ENCODE measurements at places on chromosomes 2 and 18. TPM values are rescaled to one million over a fixed set of nuclear protein-coding genes. Genes with fewer than 3 reads are reported as not detected.

- no peak for DNase-seq
- H3K27ac ChIP-seq, result no peak overlapping the region
- H3K4me3 ChIP-seq, result no peak overlapping the region
Observed at GRCh38 chr18:22250591-22250996, 81.2 kb downstream of the GATA6 start.

DNA sequence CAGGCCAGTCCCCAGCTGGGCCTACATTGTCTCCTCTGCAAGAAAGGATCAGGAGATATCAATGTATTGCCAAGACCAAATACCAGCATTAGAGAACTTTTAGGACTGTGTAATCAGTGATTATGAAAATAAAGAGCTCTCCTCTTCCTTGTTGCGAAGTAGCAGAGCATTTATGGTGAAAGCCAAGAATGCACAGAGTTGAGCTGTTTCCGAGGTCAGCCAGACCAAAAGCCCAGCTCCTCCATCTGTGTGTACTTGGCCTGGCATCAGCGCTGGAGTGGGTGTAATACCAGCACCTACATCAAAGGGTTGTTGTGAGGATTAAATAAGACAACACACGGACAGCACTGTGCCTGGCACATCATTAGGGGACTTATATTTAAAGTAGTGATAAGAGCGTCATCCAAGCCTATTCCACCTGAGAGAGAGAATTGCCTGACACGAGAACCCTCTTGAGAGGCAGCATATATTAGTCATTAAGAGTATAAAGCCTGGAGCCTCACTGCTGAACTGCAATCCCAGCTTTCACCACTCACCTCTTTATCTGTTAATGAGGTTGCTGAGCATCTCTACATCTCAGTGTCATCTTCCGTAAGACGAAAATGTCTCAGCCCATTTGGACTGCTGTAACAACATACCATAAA lies 7.4 kb upstream of the SLC16A14 start:
- peaks cover 19% of the 10 kb centered on the region for H3K27me3 ChIP-seq
- no peak overlapping the region for H3K27ac ChIP-seq
- no peaks in the 10 kb centered on the region for H3K36me3 ChIP-seq
- no peaks in the 10 kb centered on the region for H3K4me1 ChIP-seq
- no peak overlapping the region for H3K4me3 ChIP-seq
- no peak for DNase-seq

- H3K4me3 ChIP-seq, result no peak overlapping the region
- H3K4me1 ChIP-seq, result no peaks in the 10 kb centered on the region
- no peak for DNase-seq
- H3K36me3 ChIP-seq, result no peaks in the 10 kb centered on the region
Observed at GRCh38 chr2:59961746-59962145, 591.7 kb downstream of the BCL11A start.

GRCh38 chr18:37564711-37565100 lies 892 bp downstream of the CELF4 start:
- H3K4me3 ChIP-seq, result peak overlapping the region; percentile 78
- no peak for DNase-seq
- H3K27ac ChIP-seq, result no peak overlapping the region
- H3K27me3 ChIP-seq, result peaks cover 57% of the 10 kb centered on the region
- H3K36me3 ChIP-seq, result no peaks in the 10 kb centered on the region

DNA sequence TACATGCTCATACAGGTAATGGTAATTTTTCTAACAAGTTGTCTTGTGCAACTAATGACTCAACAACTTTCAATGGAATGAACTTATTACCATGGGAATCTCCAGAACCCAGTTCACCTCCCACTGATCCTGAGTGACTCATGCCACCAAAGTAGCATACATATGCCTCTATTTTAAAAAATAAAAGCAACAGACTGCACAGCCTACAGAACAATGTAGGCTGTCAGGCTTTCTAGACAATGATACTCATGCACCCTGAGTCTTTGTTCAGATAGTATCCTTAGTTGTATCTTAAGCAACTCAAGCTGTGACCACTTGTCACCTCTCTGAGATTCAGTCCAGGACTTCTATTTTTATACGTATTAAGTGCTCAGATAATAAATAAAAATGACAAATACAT lies 531.0 kb upstream of the SETBP1 start:
- no peak overlapping the region for H3K27ac ChIP-seq
- H3K4me3 ChIP-seq, result no peak overlapping the region
- peaks cover 13% of the 10 kb centered on the region for H3K4me1 ChIP-seq
- H3K36me3 ChIP-seq, result no peaks in the 10 kb centered on the region
- no peak for DNase-seq
- no peaks in the 10 kb centered on the region for H3K27me3 ChIP-seq

GRCh38 chr2:24908461-24908901 lies 11.6 kb downstream of the ADCY3 start:
- H3K4me1 ChIP-seq, result peaks cover 23% of the 10 kb centered on the region
- H3K36me3 ChIP-seq, result peaks cover 28% of the 10 kb centered on the region
- H3K27ac ChIP-seq, result no peak overlapping the region
- no peak for DNase-seq
- H3K4me3 ChIP-seq, result no peak overlapping the region

- no peaks in the 10 kb centered on the region for H3K36me3 ChIP-seq
- H3K27ac ChIP-seq, result no peak overlapping the region
- no peaks in the 10 kb centered on the region for H3K4me1 ChIP-seq
- no peaks in the 10 kb centered on the region for H3K27me3 ChIP-seq
Observed at GRCh38 chr2:124289615-124290014, 264.5 kb downstream of the CNTNAP5 start.

- H3K36me3 ChIP-seq, result no peaks in the 10 kb centered on the region
- H3K27me3 ChIP-seq, result no peaks in the 10 kb centered on the region
- no peak for DNase-seq
Observed at GRCh38 chr18:58605027-58606020, 23.6 kb downstream of the ALPK2 start.

GRCh38 chr18:49537232-49537896 lies 24.5 kb upstream of the LIPG start:
- no peaks in the 10 kb centered on the region for H3K36me3 ChIP-seq
- H3K27ac ChIP-seq, result no peak overlapping the region
- no peaks in the 10 kb centered on the region for H3K4me1 ChIP-seq
- no peak overlapping the region for H3K4me3 ChIP-seq
- no peak for DNase-seq
- H3K27me3 ChIP-seq, result peaks cover 15% of the 10 kb centered on the region

Gene E2F6
- total RNA-seq, result 14.8 TPM
